ENCODE measurements at places on chromosomes 4 and X. TPM values are rescaled to one million over a fixed set of nuclear protein-coding genes. Genes with fewer than 3 reads are reported as not detected.

The TECRL gene
- total RNA-seq, result not detected

The CDKL2 gene
- total RNA-seq, result 1.2 TPM

The SPINK2 gene
- total RNA-seq, result 0.76 TPM

GRCh38 chr4:53981567-53981966, 82.8 kb downstream of the CHIC2 start:
- no peak for DNase-seq

- DNase-seq, result no peak
Measured at GRCh38 chrX:146481735-146482134, 327.8 kb upstream of the CXorf51B start.

All from esophagus squamous epithelium (tissue), 5 donors.